Mesendoderm (in vitro differentiated cells): ENCODE measurements at places on chromosomes 16 and 17.

GRCh38 chr17:48555258-48556228 lies 10.6 kb upstream of the HOXB2 start:
- peaks cover 84% of the 10 kb centered on the region for H3K27me3 ChIP-seq
- H3K27ac ChIP-seq, result no peak overlapping the region
- no peaks in the 10 kb centered on the region for H3K4me1 ChIP-seq
- no peaks in the 10 kb centered on the region for H3K36me3 ChIP-seq

DNA sequence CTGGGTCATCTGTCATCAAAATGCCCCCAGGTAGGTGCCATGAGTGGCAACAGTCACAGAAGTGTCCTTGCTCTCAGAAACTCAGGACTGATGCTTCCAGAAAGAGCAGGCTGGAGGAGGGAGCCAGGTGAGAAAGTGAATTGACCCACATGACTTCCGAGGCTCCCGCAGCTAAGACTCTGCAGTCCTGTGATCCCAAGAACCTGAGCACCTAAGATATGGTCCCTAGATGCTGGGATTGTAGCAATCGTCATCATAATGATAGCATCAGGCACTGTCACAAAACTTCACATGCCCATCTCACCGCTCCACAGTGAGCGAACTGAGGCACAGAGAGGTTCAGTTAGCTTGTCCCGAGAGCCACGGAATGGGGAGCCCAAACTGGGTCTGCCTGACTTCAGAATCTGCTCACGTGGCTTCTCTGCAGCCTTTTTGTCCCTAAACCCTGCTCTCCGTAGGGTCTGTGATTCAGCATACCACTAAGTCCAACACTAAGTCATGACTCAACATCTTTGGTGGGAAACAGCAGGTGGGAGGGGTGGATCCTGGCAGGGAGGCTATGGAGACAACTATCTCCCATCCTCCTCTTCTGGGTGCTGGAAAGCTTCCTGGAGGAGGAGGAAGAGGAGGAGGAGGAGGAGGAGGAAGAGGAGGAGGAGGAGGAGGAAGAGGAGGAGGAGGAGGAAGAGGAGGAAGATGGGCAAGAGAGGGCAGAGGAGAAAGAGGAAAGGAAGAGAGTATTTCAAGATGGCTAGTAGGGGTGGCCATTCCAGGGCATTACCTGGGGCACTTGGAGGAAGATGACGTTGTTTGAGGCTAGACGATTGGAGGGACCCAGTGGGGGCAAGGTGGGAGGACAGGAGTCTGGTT lies 55.5 kb upstream of the DLX4 start:
- H3K27me3 ChIP-seq, result peaks cover 14% of the 10 kb centered on the region
- no peaks in the 10 kb centered on the region for H3K4me1 ChIP-seq
- no peak overlapping the region for H3K4me3 ChIP-seq

- no peak overlapping the region for H3K27ac ChIP-seq
- no peaks in the 10 kb centered on the region for H3K27me3 ChIP-seq
- H3K4me3 ChIP-seq, result no peak overlapping the region
- H3K36me3 ChIP-seq, result no peaks in the 10 kb centered on the region
These were observed 14.1 kb upstream of the MRTFB start for GRCh38 chr16:14056970-14057369.

DNA sequence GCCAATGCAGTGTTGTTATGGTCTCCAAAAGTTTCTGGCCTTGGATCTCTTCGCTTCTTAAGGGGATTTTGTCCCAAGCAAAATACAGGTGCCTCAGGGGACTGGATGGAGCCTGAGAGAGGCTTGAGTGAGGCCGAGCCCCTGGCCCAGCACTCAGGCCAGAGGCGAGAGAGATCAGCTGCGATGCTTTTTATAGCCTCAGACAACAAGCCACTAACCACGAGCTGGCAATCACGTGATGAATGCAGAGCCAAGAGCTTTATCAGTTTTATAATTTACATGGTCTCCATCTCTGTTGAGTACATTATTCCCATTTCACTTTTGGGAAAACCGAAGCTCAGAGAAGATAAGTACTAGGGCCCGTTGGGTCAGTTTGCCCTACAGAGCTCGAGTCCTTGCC lies 360.0 kb upstream of the CDH5 start:
- H3K4me1 ChIP-seq, result no peaks in the 10 kb centered on the region
- no peak for DNase-seq
- no peak overlapping the region for H3K4me3 ChIP-seq
- no peak overlapping the region for H3K27ac ChIP-seq
- H3K27me3 ChIP-seq, result no peaks in the 10 kb centered on the region

GRCh38 chr16:57299009-57299718 lies 14.7 kb upstream of the PLLP start:
- no peak overlapping the region for H3K27ac ChIP-seq
- H3K36me3 ChIP-seq, result no peaks in the 10 kb centered on the region
- H3K4me3 ChIP-seq, result peak overlapping the region; percentile 70
- no peaks in the 10 kb centered on the region for H3K27me3 ChIP-seq
- DNase-seq, result no peak

GRCh38 chr16:11423315-11424117 lies 78.3 kb downstream of the RMI2 start:
- H3K27me3 ChIP-seq, result no peaks in the 10 kb centered on the region
- H3K27ac ChIP-seq, result no peak overlapping the region
- no peak overlapping the region for H3K4me3 ChIP-seq
- H3K4me1 ChIP-seq, result no peaks in the 10 kb centered on the region
- no peaks in the 10 kb centered on the region for H3K36me3 ChIP-seq
- no peak for DNase-seq

DNA sequence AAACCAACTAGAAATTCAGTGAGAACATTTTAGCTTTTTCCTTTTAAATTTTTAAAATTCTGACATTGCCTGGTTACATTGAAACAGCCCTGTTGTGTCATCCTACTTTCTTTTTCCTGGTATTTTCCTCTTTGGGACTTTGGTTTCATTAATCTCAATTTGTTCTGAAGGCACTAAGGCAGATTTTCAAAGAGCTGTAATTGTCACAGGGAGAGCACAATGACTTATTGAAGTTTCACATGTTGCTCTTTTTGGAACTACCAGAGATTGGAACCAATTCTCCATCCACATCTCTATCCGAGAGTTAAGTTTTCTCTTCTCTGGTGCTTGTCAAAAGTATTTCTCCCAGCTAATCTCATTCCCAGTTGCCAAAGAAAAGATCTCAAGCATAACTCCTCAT lies 144.7 kb upstream of the TBX2 start:
- no peaks in the 10 kb centered on the region for H3K36me3 ChIP-seq
- no peaks in the 10 kb centered on the region for H3K4me1 ChIP-seq
- no peaks in the 10 kb centered on the region for H3K27me3 ChIP-seq
- no peak for DNase-seq

GRCh38 chr17:77948690-77949114 lies 9.8 kb upstream of the TNRC6C start:
- no peaks in the 10 kb centered on the region for H3K36me3 ChIP-seq
- H3K27ac ChIP-seq, result no peak overlapping the region
- DNase-seq, result peak; percentile 77
- no peak overlapping the region for H3K4me3 ChIP-seq
- H3K27me3 ChIP-seq, result no peaks in the 10 kb centered on the region

- no peak overlapping the region for H3K4me3 ChIP-seq
- no peaks in the 10 kb centered on the region for H3K36me3 ChIP-seq
- no peak for DNase-seq
- H3K27me3 ChIP-seq, result no peaks in the 10 kb centered on the region
- H3K4me1 ChIP-seq, result no peaks in the 10 kb centered on the region
These were observed 12.5 kb downstream of the ABCA5 start for GRCh38 chr17:69314246-69315065.

GRCh38 chr17:75832652-75833400 lies 11.4 kb downstream of the UNC13D start:
- no peaks in the 10 kb centered on the region for H3K27me3 ChIP-seq
- no peak overlapping the region for H3K4me3 ChIP-seq
- DNase-seq, result peak; percentile 88
- peaks cover 8% of the 10 kb centered on the region for H3K4me1 ChIP-seq

GRCh38 chr16:2598133-2598641 lies 60.4 kb downstream of the PDPK1 start:
- DNase-seq, result no peak
- H3K27me3 ChIP-seq, result no peaks in the 10 kb centered on the region
- no peak overlapping the region for H3K4me3 ChIP-seq
- H3K27ac ChIP-seq, result no peak overlapping the region

DNA sequence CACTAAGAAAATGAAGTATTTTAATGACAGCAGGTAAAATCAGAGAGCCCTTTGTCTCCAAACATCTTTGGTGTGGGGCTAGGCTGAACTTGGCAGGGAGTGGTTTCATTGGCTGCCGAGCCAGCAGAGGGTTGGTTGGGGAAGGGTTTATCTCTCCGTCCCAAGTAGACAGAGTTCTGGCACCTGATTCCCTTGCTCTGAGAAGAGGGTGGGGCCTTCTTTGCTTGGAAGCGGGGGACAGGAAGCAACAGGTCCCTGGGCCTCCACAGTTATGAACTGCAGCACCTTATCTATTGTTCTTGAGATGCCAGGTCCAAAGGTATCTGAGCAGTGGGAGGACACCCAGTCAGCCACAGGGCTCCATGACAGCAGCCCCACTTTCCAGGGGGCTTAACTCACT lies 12.3 kb upstream of the CDH1 start:
- no peaks in the 10 kb centered on the region for H3K27me3 ChIP-seq
- H3K4me3 ChIP-seq, result no peak overlapping the region
- no peak for DNase-seq
- no peaks in the 10 kb centered on the region for H3K4me1 ChIP-seq
- H3K36me3 ChIP-seq, result no peaks in the 10 kb centered on the region

- H3K27me3 ChIP-seq, result no peaks in the 10 kb centered on the region
- H3K4me1 ChIP-seq, result no peaks in the 10 kb centered on the region
- no peak for DNase-seq
- no peak overlapping the region for H3K4me3 ChIP-seq
- no peaks in the 10 kb centered on the region for H3K36me3 ChIP-seq
These were observed 24.1 kb upstream of the MMP2 start for GRCh38 chr16:55454861-55455260.

- no peaks in the 10 kb centered on the region for H3K36me3 ChIP-seq
- DNase-seq, result no peak
- no peaks in the 10 kb centered on the region for H3K4me1 ChIP-seq
- no peak overlapping the region for H3K4me3 ChIP-seq
These were observed 4.1 kb downstream of the NDRG4 start for GRCh38 chr16:58503863-58504688.

DNA sequence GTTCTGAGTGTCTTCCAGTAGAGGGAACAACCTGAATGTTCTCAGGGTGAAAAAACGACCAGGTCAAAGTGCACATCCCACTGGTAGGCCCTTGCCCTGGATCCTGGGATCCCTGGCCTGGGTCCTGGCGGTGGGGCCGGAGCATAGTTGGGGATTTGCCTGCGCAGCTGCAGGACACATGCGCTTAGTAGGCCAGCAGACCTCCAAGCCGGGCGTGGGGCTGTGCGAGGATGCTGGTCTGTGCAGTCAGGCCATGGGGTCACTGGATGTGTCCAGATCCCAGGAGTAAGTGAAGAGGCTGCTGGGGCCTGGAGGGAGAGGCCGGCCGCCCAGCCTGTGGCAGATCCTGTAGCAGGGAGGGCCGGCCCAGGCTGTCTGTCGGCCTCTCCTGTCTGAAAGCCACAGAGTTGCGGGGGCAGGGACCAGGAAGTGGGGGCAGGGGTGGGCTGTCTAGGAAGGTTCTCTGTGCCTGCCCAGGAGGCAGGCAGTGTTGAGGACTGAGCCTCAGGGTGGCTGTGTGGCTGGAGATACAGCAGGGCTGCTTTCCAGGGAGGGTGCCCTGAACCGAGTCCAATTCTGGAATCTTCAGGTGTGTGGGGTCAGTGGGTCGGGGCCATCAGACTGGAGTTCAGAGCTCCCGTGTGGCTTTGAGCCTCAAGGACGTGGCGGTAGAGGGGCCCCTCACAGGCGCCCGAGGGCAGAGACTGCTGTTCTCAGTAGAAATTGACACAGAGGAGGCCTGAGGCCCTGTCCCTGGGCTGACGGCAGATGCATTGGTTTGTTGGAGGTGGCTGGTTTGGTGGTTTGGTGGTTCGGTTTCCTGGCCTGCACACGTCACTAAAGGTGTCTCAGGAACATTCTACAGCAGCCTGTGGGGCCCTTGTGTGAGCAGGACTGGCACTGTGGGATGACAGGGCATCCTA lies 17.2 kb upstream of the NUDT16L1 start:
- peak overlapping the region; percentile 35 for H3K27ac ChIP-seq
- DNase-seq, result peak; percentile 60
- H3K27me3 ChIP-seq, result no peaks in the 10 kb centered on the region
- H3K36me3 ChIP-seq, result no peaks in the 10 kb centered on the region
- no peak overlapping the region for H3K4me3 ChIP-seq
- no peaks in the 10 kb centered on the region for H3K4me1 ChIP-seq

GRCh38 chr17:48586355-48587258 lies 3.4 kb downstream of the HOXB3 start:
- H3K27ac ChIP-seq, result no peak overlapping the region
- no peaks in the 10 kb centered on the region for H3K36me3 ChIP-seq
- H3K4me3 ChIP-seq, result no peak overlapping the region
- DNase-seq, result no peak

- H3K36me3 ChIP-seq, result no peaks in the 10 kb centered on the region
- no peaks in the 10 kb centered on the region for H3K27me3 ChIP-seq
- DNase-seq, result no peak
- H3K4me3 ChIP-seq, result no peak overlapping the region
- no peaks in the 10 kb centered on the region for H3K4me1 ChIP-seq
These were observed 211.7 kb upstream of the GSE1 start for GRCh38 chr16:85401370-85401916.
